ENCODE measurements at places on chromosomes 7 and 10.

GRCh38 chr7:45296748-45297147 lies 139.2 kb downstream of the RAMP3 start:
- no peak for DNase-seq

DNA sequence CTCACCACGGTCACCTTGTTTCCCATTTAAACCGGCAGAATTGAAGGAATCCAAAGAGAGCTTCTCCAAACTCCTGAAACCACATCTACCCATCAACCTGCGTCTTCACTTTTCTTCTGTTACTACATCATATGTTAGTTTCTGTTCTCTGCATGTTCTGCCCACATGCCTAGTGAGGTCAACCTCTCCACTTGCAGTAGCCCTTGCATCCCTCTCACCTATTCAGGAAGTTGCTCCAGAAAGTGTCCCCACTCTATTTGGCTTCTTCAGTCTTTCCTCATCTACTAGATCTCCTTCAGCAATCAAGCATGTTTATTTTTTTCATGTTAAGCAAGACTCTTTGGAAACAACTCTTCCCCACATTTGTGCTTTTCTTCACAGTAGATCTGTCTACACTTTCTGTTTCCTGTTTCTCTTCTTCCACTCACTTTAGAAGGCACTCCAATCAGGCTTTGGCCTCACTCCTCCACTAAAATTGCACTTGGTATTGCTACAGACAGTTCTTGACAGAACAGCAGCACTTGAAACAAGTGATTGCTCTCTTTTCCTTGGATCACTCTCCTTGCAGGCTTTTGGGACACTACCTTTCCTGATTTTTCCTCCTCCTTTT lies 7.5 kb downstream of the SAMD9L start:
- no peak for DNase-seq

DNA sequence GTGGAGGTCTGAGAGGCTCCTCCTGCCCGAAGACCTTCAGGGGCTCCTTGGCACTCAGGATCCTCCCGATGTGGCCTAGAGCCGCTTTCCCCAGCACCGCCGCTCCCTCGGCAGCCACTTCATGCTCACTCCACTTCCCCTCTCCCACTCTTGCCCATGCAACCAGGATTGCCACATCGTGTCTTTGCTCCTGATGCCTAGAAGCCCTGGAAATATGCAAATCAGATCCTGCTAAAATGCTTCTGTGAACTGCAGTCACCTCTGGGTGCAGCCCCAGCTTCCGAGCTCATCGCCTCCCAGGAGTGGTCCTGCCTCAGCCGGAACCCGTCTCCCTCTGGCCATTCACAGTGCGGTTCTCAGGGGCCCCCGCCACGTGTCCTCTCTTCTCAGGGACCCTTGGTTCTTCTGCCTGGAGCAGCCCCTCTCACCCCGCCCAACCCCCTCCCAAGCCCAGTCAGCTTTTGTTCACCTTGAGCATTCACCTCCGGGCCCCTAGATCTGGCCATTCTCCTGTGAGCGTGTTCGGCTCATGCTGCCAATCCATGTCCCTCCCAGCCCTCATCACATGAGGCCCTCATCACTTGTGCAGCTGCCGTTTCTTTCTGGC lies 175.5 kb downstream of the ADARB2 start:
- no peak for DNase-seq

GRCh38 chr10:30553626-30554439 lies 75.7 kb downstream of the LYZL2 start:
- DNase-seq = peak; percentile 12

- no peak for DNase-seq
Measured at GRCh38 chr10:99346247-99346646, 17.1 kb downstream of the CNNM1 start.

DNA sequence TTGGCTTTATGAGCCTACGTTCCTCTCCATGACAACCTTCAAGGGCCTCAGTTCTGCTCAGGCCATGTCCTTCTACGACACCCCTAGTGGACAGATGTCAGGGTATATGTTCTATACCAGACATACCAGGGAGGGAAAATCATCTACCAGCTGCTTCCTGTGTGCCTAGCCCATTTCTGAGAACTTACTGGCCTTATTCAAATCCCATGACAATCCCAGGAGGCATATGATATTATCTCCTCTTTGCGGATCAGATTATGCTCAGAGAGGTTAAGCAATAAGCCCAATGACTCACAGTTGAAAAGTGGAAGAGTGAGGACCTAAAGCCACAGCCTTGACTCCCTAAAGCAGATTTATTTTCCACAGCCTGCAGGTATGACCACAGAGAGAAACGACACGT lies 139.3 kb downstream of the GLI3 start:
- no peak for DNase-seq

GRCh38 chr7:41744161-41744560 lies 41.3 kb upstream of the INHBA start:
- no peak for DNase-seq

DNA sequence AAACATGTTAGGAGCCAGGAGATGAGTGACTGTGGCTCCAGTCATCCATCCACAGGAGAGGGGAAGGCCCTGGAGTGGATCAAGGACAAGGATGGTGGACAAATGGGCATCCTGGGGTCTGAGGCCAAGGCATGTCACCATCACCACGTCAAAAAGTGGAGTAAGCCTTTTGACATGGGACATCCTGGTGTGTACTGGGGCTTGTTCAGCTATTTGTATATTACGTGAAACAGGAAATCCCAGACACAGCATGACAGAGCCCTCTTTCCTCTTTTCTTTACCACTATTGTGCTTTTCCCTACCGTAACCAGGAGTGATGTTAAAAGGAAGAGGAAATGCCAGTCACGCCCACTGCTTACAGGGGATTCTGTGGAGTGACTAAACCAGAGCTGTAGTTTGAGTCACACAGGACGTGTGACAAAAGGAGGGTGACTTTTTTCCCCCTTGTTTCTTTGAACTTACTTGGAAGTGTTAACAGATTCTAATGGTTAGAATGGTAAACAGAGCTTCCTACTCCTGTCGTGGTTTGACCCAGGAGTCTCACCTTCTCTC lies 15.4 kb downstream of the ACSL5 start:
- DNase-seq = no peak

GRCh38 chr10:89738551-89739209 lies 37.3 kb downstream of the KIF20B start:
- DNase-seq = no peak

DNA sequence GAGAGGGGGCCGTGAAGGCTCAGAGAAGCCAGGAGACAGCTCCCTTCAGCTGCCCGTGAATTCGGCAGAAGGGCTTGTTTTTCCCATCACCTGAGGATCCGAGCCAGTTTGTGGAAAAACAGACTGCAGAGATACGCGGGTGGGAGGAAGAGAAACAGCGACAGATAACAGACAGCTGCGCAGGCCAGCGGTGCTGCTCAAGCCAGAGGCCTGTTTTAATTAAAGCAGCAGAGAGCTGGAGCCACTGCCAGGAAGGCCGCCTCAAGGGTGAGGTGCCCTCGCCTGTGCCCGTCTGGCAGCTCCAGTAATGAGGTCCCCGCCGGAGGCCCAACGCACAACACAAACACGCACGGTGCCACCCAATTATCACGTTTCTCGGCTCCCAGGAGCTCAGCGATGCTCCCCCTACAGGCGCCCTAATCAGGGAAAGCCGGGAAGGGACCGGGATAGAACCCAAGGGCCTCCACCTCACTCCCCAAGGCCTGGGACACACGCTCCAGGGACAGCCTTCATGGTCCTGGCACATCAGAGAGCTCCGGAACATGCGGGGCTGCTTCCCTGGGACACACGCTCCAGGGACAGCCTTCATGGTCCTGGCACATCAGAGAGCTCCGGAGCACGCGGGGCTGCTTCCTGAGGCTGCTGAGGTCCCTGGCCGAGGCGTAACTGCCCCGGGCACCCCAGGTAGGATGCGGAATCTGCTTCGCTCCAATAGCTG lies 60.6 kb upstream of the DNAAF5 start:
- DNase-seq = no peak

GRCh38 chr7:146492017-146492416 lies 375.4 kb downstream of the CNTNAP2 start:
- DNase-seq = no peak

DNA sequence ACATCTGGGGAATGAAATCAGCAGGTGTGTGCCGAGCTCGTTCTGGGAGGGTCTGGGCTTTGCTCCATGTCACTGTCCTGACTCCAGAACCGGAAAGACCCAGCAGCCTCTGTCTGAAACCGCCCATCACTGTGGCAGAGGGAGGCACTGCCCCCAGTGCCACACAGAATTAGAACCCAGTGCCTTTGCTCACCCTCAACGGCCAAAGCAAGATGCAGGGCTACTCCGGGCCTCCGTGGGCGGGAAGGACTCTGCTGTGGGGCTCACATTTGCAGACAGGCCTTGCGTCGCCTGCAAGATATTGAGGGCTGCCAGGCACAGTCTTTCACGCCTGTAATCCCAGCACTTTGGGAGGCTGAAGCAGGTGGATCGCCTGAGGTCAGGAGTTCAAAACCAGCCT lies 219.2 kb upstream of the PPP2R2D start:
- no peak for DNase-seq

GRCh38 chr7:18997477-18998150 lies 119.8 kb downstream of the TWIST1 start:
- DNase-seq = no peak

DNA sequence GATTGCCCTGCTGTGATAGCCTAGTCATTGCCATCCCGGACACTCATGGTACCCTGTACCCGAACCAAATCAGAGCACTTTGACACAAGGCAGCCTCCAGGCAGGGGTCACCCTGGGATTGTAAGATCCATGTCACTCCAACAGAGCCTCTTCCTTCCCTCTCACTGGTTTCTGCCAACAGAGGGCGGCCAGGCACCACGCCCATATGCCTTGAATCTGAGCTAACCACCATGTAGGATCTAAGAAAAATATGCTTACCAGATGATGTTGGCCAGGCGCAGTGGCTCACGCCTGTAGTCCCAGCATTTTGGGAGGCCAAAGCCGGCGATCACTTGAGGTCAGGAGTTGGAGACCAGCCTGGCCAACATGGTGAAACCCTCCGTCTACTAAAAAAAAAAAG lies 389.2 kb upstream of the KLF6 start:
- no peak for DNase-seq

DNA sequence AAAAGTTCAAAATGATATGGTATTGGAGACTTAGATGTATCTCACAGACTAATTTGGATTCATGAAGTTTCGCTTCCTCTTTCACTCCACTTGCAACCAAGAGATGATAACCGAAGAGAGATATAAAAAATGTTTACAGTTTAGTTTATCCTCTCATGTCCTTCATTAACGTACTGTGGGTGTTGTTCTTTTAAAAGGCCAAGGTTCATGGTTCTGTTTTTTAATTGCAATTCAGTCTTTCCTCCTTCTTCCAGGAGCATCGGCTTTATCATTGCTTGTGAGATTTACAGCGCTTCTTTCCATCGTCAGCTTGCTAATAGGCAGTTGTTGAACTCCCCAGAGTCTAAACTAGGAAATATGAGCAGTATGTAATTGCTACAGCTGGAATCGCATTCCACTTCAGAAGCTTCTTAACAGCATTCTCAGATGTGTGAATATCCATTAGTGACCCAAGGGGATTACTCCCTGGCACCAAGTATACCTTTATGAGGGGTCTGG lies 75.9 kb upstream of the HGF start:
- DNase-seq = no peak

DNA sequence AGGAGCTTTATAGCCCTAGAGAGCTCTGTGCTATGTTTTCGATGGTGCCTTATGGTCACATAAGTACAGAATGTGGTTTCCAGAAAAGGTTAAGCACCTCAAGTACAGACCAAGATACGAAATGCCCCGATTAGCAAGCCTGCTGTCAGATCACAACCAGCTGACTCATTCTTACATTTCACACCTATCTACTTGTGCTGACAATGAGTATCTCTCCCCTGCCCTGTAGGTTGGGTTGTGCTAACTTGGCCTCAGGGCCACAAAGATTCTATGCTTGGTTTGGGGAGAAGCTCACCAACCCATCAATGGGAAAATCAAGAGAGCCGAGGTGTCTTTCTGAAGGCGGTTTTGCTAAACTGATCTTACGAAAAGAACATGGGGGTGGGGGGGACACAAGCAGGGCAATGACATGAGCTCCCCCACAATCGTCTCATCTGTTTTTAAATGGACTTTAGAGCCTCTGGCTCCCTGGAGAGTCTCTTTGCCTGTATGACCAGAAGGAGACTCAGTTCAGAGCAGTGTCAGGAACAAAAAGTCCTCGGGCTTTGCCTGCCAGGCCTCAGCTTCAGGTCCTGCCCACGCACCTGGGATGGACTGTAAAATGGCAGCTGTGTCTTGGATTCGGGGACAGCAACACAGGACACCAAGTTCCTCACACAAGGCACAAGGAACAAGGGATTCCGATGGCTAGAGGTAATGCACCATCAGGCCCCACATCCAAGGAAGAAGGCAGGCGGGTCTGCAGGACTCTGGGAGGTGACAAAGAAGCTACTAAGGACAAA lies 55.1 kb downstream of the FAM53B start:
- no peak for DNase-seq

DNA sequence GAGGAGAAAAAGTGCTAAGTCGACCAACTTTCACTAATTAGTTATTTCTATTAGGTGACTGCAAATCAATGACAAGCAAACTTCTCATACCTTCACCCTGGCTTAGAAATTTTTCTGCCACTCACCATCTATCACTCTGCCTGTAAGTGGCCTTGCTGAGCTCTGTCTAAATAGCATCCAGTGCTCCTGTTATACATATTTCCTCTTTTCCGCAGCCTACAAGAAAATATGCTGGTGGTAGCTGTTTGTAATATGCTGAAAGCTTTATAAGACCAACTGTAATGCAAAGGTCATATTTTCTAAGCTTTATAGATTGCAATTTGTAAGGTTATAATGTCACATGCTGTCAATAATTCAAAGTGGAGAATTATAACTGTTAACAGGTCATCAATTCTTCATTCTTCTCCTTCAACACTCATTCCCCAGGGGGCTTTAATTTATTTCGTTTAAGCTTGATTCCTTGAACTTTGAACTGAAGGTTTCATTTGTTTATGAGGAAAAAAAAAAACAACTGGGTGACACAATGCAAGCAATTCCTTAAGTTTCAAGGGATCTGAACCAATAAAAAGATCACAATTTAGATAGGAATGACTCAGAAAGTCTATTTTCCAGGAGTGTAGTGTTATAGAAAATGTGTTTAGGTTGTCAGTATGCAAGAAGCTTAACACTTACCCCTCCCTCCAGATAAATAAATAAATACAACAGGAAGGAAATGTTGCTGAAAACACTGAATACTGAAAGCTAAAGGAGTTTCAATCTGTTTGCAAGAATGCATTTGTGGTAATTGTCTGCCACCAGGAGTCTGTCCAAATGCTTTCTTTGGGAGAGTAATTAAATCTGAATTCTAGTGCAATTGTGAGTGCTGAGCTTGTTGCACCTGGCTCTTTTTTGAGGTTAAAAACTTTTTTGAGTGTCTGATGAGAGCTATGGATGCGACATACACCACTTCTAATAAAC lies 183.7 kb downstream of the SORCS1 start:
- no peak for DNase-seq

GRCh38 chr7:38186593-38187314 lies 8.7 kb downstream of the STARD3NL start:
- DNase-seq = no peak

GRCh38 chr7:97973206-97973658 lies 16.8 kb downstream of the OCM2 start:
- DNase-seq = peak; percentile 87

GRCh38 chr7:16422103-16422435 lies 731 bp upstream of the CRPPA start:
- DNase-seq = no peak

- no peak for DNase-seq
Measured at GRCh38 chr7:1307828-1308227, 75.2 kb downstream of the UNCX start.

All from COR-L47 (cell line).